Progenitor cell of endocrine pancreas (in vitro differentiated cells): ENCODE measurements at places on chromosomes 12 and 14.
A peak's percentile ranks its signal among the peaks of the same experiment; 100 is the strongest.

GRCh38 chr12:113826805-113827538 lies 139.2 kb downstream of the RBM19 start:
- peaks cover 9% of the 10 kb centered on the region for H3K4me1 ChIP-seq
- no peak overlapping the region for H3K27ac ChIP-seq
- no peak for DNase-seq
- H3K27me3 ChIP-seq, result peaks cover 12% of the 10 kb centered on the region
- H3K4me3 ChIP-seq, result no peak overlapping the region

- H3K4me1 ChIP-seq, result peaks cover 6% of the 10 kb centered on the region
- H3K36me3 ChIP-seq, result no peaks in the 10 kb centered on the region
- no peak for DNase-seq
- peak overlapping the region; percentile 51 for H3K4me3 ChIP-seq
- no peak overlapping the region for H3K27ac ChIP-seq
These were observed 1.7 kb upstream of the SYNE3 start for GRCh38 chr14:95518045-95518751.

DNA sequence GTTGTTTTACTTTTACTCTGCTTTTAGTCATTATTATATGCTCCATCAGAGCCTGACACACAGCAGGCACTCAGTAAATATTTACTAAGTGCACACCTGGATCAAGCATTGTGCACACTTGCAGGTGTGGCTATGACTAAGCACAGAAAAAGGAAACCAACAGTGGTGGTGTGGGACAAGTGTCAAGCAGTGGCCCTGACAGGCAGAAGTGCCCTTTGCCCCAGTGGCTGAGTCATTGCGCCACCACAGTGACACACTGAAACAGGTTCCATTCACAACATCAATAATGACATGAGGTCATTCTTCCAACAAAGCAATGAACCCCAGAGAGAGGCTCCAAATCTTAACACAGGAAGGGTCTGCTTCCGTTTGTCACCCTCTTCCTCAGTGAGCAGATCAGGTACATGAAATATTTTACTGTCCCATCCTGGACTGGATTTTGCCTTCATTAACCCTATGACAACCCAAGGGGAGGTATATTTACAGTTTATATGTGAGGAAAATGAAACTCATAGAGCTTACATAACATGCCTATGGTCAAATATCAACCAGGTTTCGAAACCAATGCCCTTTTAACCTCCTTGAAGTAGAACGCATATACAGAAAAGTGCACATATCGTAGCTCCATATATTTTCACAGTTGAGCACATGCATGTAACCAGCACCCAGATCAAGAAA lies 82.6 kb upstream of the GTF2A1 start:
- no peak overlapping the region for H3K4me3 ChIP-seq
- peaks cover 5% of the 10 kb centered on the region for H3K36me3 ChIP-seq
- peaks cover 33% of the 10 kb centered on the region for H3K4me1 ChIP-seq
- peak overlapping the region; percentile 97 for H3K27ac ChIP-seq
- peak; percentile 66 for DNase-seq

GRCh38 chr12:48881686-48882314 lies 16.1 kb upstream of the RND1 start:
- no peaks in the 10 kb centered on the region for H3K36me3 ChIP-seq
- DNase-seq, result no peak
- no peaks in the 10 kb centered on the region for H3K27me3 ChIP-seq
- peak overlapping the region; percentile 49 for H3K4me3 ChIP-seq

- peaks cover 37% of the 10 kb centered on the region for H3K4me1 ChIP-seq
- H3K36me3 ChIP-seq, result peaks cover 7% of the 10 kb centered on the region
- no peak overlapping the region for H3K27ac ChIP-seq
- DNase-seq, result no peak
- H3K4me3 ChIP-seq, result no peak overlapping the region
- no peaks in the 10 kb centered on the region for H3K27me3 ChIP-seq
These were observed 50.5 kb upstream of the KRR1 start for GRCh38 chr12:75561921-75562320.

- H3K4me3 ChIP-seq, result no peak overlapping the region
- H3K27ac ChIP-seq, result peak overlapping the region; percentile 60
These were observed 109.6 kb downstream of the PLEKHA5 start for GRCh38 chr12:19239102-19239501.

GRCh38 chr12:31005256-31005943 lies 68.3 kb upstream of the DDX11 start:
- no peaks in the 10 kb centered on the region for H3K36me3 ChIP-seq
- no peak for DNase-seq
- no peaks in the 10 kb centered on the region for H3K4me1 ChIP-seq
- no peak overlapping the region for H3K4me3 ChIP-seq
- H3K27ac ChIP-seq, result no peak overlapping the region

GRCh38 chr14:27916326-27916725 lies 850.3 kb upstream of the FOXG1 start:
- no peak overlapping the region for H3K27ac ChIP-seq
- H3K4me3 ChIP-seq, result no peak overlapping the region
- H3K36me3 ChIP-seq, result no peaks in the 10 kb centered on the region
- no peaks in the 10 kb centered on the region for H3K4me1 ChIP-seq
- no peak for DNase-seq

DNA sequence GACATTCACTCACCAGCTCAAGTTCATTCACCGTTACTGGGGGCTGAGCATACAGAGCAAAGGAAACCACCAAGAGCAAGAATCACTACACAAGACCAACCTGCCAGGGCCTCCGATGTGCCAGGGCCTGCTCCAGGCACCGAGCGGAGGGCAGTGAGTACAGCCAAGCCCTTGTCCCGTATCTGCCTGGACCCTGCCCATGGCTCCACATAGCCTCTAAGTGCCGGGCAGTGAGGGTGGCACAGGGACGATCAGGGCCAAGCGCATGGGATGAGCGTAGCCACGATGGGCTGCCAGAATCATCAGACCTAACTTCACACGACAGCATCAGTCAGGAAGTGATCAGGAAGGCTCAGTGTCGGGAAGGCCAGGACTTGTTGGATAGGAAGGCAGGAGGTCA lies 199.6 kb downstream of the BCL11B start:
- H3K36me3 ChIP-seq, result no peaks in the 10 kb centered on the region
- H3K27me3 ChIP-seq, result peaks cover 8% of the 10 kb centered on the region
- H3K27ac ChIP-seq, result no peak overlapping the region
- no peaks in the 10 kb centered on the region for H3K4me1 ChIP-seq

DNA sequence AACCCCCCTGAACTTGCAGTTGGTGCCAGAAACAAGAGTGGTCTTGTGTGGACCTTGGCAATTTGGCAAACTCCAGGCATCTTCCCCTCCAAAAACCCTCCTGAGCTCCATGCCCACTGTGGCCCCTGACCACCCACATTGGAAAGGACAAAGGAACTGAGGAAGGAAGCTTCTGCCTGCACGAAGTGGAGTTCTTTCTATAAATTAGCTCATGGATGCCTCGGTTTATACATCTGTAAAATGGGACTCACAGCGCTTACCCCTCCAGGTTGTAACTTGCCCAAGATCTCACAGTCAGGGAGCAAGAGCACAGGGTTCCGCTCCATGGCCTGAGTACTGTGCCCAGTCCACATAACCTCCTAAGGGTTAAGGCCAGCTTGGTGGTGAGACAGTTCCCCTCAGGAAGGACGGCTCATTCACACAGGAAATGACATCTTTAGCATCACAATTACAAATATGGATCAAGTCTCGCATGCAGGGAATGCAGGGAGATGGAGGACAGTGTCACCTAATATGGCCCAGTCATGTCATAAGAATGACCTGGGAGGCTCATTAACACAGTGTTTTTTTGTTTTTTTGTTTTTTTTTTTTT lies 66.6 kb downstream of the CLMN start:
- H3K27me3 ChIP-seq, result no peaks in the 10 kb centered on the region
- H3K4me1 ChIP-seq, result peaks cover 52% of the 10 kb centered on the region
- no peak overlapping the region for H3K27ac ChIP-seq
- DNase-seq, result no peak
- H3K36me3 ChIP-seq, result no peaks in the 10 kb centered on the region

- no peak overlapping the region for H3K4me3 ChIP-seq
- no peaks in the 10 kb centered on the region for H3K4me1 ChIP-seq
- no peak for DNase-seq
- H3K36me3 ChIP-seq, result no peaks in the 10 kb centered on the region
These were observed 182.0 kb downstream of the CACNA1C start for GRCh38 chr12:2234646-2235350.

DNA sequence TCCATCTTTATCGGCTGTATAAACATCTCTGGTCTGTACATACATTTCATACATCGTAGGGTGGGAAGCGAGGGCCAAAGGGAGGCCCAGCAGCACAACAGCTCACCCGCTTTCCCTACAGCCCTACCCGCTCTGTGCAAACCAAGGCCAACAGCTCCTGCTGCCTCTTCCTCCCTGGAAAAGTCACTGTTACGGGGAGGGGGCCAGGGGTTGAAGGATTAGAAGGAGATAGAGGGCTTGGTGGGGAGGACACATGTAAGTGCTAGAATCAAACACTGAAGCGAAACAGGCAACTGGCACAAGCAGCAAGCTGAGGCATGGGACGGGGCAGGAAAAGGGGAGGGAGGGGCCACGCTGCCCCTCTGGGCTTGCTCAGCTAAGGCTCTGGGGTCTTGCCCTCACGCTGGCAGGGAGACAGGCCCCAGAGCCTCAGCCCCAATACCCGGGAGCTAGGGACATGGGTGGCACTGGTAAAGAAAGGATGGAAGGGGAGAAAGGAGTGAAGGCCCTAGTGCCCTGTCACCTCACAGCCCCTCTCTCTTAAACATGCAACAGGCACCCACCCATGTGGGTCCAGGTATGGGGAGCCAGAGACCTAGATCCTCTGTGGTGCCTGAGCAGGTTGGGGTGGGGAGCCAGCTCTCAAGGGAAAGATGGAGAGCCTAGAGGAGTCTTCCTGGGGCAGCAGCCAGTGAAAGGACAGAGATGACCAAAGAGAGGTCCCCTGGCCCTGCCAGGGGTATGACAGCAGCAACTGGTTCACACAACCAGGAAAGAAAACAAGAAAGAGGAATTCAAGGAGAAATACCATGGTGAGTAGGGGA lies 14.4 kb downstream of the SPRYD3 start:
- no peaks in the 10 kb centered on the region for H3K27me3 ChIP-seq
- H3K4me3 ChIP-seq, result no peak overlapping the region
- H3K4me1 ChIP-seq, result peaks cover 5% of the 10 kb centered on the region
- H3K36me3 ChIP-seq, result peaks cover 11% of the 10 kb centered on the region
- no peak overlapping the region for H3K27ac ChIP-seq
- DNase-seq, result no peak

DNA sequence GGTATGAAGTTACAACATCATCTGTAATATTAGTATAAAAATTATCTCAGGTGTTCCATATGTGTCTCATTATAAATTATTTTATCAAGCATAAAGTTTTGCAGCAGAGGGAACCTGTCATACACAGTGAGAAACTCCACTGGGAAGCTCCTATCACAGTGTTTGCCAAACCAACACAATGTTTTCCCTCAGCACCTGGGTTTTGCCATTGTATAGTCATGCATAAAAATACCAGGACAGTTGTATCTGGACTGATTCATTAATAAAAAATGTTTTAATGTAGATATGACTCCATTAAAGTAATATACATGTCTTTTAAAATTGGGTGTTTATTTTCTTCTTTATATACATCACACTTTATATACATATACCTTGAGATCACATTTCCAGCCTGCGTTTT lies 56.6 kb downstream of the METTL25 start:
- peaks cover 3% of the 10 kb centered on the region for H3K36me3 ChIP-seq
- DNase-seq, result no peak
- H3K27ac ChIP-seq, result no peak overlapping the region
- no peak overlapping the region for H3K4me3 ChIP-seq

DNA sequence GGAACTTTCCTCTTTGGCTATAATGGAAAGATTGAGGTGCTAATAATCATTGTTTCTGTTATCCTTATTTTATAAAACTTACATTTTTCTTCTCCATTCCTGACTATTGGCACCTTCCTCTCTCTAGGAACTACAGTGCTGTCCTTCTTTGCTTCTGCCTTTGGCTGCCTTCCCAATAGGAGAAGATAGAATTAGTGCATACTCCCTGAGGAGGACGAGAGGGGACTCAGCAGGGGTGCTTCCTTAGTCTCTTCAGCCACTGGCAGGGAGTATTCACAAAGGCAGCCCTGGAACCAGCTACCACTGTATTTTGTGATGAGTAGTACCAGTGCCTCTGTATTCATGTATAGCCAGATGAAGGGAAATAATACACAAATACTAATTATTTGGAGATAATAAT lies 208.5 kb downstream of the FOXG1 start:
- no peaks in the 10 kb centered on the region for H3K27me3 ChIP-seq
- no peaks in the 10 kb centered on the region for H3K4me1 ChIP-seq
- no peaks in the 10 kb centered on the region for H3K36me3 ChIP-seq
- H3K27ac ChIP-seq, result no peak overlapping the region
- no peak for DNase-seq

DNA sequence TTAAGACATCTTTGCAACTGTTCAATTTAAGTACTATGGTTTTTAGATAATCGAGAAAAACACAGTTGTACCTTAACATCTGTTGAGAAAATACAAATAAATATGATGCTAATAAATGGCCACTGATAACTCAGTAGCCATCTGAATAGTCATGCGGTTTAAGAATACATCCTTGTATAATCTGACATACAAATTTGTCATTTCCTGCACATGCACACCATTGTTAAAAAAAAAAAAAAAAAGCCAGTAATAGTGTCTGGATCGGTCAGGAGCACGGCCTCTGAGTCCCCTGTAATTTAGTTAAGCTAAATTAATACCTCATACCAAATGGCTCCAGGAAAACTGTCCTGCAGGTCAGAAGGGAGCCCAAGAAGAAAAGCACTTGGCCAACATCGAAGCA lies 16.8 kb downstream of the RFC5 start:
- H3K4me1 ChIP-seq, result peaks cover 4% of the 10 kb centered on the region
- H3K27ac ChIP-seq, result peak overlapping the region; percentile 59
- peaks cover 34% of the 10 kb centered on the region for H3K36me3 ChIP-seq
- H3K4me3 ChIP-seq, result no peak overlapping the region

DNA sequence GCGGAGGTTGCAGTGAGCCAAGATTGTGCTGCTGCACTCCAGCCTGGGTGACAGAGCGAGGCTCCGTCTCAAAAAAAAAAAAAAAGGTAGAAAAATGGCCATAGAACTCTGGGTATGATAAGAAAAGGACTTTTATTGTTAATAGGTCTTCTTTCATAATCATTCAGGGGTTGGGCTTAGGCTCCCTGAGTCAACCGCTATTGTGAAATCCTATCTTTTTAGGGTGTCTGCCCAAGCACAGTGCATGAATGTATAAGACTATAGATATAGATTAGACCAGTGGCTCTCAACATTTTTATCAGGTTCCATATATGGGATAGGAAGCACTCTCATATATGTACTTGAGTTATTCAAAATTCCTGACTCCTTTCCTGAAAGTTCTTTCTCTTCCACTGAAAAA lies 48.7 kb upstream of the USP15 start:
- H3K4me3 ChIP-seq, result no peak overlapping the region
- no peaks in the 10 kb centered on the region for H3K36me3 ChIP-seq
- no peak for DNase-seq
- H3K27me3 ChIP-seq, result no peaks in the 10 kb centered on the region
- no peak overlapping the region for H3K27ac ChIP-seq
